ENCODE measurements at places on chromosomes 11 and 22.

GRCh38 chr11:116871248-116871647 lies 33.8 kb upstream of the APOA1 start:
- peak; percentile 7 for DNase-seq

GRCh38 chr11:114377612-114378267 lies 22.6 kb downstream of the C11orf71 start:
- no peak for DNase-seq

DNA sequence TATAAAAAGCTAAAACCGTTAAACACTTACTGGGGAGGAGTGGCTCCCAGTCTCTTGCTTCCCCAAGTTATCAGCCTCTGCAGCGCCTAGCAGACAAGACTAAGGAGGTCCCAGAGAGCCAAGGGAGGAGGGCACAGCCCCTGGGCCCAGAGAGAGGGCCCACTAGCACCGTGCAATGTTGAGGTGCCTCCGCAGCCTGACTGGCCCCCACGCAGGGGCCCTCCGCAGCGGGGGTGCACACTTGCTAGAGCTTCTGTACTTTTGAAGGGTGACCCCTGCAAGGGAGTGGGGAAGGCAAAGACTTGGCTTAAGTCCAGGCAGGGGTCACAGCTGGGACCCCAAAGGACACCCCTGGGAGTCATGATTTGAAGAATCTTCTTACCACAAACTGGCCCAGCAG lies 98.0 kb downstream of the ADAMTS15 start:
- no peak for DNase-seq

DNA sequence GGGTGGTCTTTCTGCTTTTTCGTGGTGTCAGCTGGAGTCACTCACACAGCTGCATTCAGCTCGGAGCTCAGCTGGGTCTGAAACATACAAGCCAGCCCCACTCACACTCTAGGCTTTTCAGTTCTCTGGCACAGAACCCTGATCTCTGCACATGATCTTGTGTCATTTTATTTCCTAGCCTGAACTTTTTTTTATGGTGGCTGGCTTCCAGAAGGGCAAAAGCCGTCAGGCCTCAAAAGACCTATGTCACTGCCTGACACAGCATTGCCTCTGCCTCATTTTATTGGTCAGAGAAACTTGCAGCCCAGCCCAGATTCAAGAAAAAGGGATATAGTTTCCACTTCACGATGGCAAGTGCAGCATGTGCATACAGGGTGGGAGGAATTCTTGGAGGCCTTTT lies 117.8 kb downstream of the NTM start:
- DNase-seq: no peak

DNA sequence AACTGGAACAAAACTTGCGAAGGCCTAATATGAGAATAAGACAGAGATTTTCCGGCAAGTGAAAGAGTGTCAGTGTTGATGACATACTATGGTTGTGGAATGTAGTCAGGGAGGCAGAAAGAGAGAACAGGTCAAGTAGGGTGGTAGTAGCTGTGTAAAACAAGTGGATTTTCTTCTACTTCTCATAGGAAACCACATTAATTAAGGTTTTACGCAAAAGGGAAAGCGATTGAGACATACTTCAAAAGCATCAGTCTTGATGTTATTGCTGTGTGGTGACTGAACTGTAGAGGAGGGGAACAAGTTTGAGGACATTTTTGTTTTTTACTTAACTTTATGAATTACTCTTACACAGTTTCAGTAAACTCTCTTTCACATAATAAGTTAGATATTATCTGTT lies 186.0 kb upstream of the CNTN5 start:
- no peak for DNase-seq

- no peak for DNase-seq
Measured at GRCh38 chr11:2312232-2313042, 10.6 kb downstream of the TSPAN32 start.

- DNase-seq: no peak
Measured at GRCh38 chr22:29813563-29813962, 24.5 kb downstream of the ASCC2 start.

GRCh38 chr22:28006271-28006670 lies 87.2 kb upstream of the PITPNB start:
- DNase-seq: no peak

Measured in SW 1271 (cell line).